WERI-Rb-1 (cell line): ENCODE measurements at places on chromosomes 16 and 17.

DNA sequence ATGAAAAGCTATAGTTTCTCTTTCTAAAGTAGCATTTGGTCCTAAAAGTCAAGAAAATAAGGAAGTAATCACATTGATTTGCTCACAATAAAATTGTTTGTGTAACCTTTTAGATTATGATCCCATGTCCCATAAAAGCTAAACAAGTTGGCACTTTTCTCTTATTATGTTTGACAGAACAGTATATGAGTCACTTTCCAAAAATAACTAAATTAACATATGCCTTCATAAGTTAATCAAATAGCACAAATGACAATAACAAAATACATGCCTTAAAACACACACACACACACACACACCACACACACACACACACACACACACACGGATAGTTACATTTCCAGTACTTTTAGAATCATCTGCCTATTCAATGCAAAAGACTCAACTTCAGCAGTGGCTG lies 2.8 kb downstream of the MED13 start:
- no peak for DNase-seq

- DNase-seq: no peak
Observed at GRCh38 chr16:23999663-24000062, 163.9 kb downstream of the PRKCB start.

DNA sequence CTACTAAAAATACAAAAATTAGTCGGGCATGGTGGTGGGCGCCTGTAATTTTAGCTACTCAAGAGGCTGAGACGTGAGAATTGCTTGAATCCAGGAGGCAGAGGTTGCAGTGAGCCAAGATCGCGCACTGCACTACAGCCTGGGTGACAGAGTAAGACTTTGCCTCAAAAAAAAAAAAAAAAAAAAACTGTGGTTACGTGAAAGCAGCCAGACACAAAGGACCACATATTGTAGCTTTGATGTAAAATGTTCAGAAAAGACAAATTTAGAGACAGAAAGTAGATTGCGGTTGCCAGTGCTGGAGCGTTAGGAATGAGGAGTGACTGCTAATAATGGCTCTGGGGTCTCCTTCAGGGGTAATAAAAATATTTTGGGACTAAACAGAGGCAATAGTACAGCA lies 4.0 kb upstream of the MEAK7 start:
- DNase-seq: no peak

GRCh38 chr17:77462090-77462489 lies 321.3 kb downstream of the SEC14L1 start:
- DNase-seq: no peak

DNA sequence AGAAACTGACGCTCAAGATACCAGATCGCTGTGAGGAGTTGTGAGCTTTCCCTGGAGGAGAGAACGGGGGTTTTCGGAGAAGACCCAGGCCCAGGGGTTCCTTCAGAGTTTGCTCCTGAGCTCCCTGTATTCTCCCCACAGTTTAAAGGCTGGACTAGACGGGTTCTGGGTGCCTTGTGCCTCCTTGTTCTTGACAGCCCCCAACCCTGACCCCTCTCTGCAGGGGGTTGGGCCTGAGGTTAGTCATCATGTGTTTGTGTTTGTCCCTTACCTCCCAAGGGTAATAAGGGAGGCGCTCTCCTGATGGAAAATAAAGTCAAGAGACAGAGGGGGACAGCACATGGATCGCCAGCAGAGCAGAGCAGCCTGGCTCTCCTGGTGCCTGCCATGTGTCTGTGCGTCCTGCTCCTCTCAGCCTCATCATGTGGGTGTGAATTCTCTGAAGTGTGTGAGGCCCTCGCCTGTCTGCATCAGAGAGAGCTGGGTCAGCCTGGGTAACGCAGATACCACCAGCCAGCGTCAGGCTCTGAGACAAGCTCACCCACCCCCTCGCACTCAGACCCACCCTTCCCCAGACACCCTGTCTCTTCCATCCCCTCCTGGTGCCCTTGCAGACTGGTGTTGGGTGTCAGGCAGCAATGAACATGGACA lies 8.7 kb downstream of the HEXIM2 start:
- DNase-seq: no peak

DNA sequence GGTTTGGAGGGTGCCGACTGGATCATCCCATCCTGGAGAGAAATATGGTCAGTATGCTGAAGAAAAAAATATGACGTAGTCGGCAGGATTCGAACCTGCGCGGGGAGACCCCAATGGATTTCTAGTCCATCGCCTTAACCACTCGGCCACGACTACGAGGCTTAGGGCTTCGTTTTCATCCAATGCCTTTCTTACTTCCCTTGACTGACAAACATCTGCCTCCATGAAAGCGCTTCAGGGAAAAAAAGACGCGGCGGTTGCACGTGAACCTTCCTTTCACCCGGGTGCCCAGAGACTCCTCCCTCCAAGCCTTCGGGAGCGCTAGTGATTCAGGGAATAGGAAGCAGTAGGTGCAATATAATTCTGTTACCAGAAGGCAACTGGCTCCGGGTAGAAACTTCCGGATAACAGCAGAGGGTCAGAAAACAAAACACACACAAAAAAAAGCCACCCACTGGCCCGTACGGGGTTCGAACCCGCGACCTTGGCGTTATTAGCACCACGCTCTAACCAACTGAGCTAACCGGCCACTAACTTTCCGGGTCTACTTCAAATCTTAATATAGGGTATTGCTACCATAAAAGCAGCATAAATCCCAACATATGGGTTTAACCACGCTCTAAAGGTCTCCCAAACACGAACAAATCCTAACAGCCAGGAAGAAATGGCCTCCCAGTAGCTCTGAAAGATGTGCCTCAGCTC lies 16.3 kb upstream of the AURKB start:
- no peak for DNase-seq

- no peak for DNase-seq
Observed at GRCh38 chr17:44688675-44689476, 700 bp downstream of the CCDC43 start.

GRCh38 chr17:33072421-33073161 lies 80.9 kb downstream of the SPACA3 start:
- DNase-seq: no peak

- peak; percentile 70 for DNase-seq
Observed at GRCh38 chr17:57862694-57863667, 13.1 kb upstream of the MRPS23 start.

DNA sequence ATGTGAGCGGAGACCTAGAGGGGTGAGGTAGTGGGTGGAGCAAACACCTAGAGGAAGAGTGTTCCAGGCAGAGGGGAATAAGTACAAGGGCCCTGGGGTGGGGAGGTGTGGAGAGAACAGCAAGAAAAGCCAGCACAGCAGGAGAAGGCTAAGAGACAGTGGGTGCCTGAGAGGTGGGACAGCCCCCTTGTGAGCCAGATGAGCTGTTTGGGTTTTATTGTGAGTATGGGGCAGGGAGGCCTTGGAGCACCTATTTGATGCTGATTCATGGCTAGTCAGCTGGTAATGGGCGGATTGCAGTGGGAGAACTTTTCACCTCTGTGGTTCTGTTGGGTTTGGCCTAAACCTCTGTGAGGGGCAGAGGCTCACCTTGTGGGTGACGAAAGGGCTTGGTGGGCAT lies 68.4 kb downstream of the ABCC1 start:
- DNase-seq: no peak

GRCh38 chr16:27424772-27425498 lies 23.0 kb downstream of the IL21R start:
- DNase-seq: no peak
